ENCODE measurements at places on chromosomes 7 and 10.

DNA sequence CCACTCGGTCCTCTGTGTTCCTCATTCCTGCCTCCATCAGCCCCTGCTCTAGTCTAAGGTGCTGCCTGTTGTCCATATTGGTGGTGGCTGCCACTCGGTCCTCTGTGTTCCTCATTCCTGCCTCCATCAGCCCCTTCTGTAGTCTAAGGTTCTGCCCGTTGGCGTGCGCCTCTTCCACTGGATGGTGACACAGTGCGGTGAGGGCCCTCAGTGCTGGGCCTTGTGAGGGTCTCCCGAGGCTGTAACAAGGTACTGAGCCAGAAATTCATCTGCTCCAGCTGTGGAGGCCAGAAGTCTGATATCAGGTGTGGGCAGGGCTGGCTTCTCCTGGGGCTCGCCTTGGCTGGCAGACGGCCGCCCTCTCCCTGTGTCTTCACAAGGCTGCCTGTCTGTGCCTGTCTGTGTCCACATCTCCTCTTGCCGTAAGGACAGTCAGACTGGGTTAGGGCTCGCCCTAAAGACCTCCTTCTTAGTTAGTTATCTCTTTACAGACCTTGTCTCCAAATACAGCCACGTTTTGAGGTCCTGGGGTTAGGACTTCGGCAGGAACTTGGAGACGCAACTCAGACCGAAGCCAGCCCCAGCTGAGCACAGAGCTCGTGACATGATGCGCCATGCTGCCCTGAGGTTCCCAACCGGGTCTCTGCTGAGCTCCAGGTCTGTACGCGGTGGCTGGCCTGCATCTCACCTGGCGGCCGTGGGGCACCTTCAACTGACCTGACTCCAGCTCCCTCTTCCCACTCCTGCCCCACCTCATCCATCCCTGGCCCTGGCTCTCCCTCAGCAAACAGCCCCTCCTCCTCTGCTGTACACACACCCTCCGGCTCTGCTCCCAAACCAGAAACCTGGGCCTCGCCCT, 181.4 kb upstream of the SHH start:
- DNase-seq = no peak

- no peak for DNase-seq
Observed at GRCh38 chr7:124532166-124532565, 233.4 kb downstream of the GPR37 start.

DNA sequence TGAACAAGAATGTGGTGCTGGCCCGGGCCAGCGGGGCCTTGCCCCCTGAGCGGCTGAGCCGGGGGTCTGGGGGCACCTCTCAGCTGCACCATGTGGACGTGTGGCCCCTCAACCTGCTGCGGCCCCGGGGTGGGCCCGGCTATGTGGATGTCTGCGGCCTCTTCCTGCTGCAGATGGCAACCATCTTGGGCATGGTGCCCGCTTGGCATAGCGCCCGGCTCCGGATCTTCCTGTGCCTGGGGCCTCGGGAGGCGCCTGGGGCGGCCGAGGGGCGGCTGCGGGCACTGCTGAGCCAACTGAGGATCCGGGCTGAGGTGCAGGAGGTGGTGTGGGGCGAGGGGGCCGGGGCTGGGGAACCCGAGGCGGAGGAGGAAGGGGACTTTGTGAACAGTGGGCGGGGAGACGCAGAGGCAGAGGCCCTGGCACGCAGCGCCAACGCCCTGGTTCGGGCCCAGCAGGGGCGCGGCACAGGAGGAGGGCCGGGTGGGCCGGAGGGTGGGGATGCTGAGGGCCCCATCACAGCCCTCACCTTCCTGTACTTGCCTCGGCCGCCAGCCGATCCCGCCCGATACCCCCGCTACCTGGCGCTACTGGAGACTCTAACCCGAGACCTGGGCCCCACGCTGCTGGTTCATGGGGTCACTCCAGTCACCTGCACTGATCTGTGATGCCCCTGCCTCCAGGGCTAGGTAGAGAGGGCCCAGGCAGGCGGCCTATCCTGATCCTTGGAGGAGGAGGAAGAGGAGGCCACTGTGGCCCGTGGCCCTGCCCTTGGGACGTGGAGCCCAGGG, 1.1 kb upstream of the TRIP6 start:
- DNase-seq = no peak

- DNase-seq = no peak
Observed at GRCh38 chr10:86965986-86966654, 2.2 kb upstream of the ADIRF start.

DNA sequence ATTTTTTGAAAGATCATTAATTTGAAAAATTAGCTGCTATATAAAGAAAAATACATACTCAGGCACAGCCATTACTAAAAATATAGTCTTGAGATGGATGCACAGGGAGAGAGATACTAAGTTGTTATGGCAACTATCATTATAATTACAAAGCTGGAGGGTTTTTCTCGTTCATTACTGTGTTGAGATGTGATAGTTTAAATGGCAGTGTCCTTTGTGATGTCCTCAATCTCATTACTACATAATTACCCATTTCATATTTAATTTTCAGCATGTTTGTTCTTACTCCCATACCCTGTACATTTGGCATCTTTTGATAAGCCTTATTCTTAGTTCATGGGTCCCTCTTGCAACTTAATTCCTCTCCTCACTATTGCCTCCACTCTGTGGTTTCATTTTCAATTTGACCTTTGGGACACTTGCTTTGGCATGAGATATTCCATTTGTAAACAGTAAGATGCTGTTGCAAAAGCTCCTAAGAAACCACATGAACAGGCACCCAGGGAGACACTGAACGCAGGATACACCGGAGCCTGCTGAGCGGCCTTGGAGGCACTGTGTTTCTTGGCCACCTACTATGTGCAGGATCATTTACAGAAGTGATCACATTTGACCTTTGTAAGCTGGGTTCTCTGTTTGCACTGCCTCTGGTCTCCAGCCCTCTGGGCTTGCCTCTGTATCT, 4.8 kb upstream of the CPXM2 start:
- no peak for DNase-seq

DNA sequence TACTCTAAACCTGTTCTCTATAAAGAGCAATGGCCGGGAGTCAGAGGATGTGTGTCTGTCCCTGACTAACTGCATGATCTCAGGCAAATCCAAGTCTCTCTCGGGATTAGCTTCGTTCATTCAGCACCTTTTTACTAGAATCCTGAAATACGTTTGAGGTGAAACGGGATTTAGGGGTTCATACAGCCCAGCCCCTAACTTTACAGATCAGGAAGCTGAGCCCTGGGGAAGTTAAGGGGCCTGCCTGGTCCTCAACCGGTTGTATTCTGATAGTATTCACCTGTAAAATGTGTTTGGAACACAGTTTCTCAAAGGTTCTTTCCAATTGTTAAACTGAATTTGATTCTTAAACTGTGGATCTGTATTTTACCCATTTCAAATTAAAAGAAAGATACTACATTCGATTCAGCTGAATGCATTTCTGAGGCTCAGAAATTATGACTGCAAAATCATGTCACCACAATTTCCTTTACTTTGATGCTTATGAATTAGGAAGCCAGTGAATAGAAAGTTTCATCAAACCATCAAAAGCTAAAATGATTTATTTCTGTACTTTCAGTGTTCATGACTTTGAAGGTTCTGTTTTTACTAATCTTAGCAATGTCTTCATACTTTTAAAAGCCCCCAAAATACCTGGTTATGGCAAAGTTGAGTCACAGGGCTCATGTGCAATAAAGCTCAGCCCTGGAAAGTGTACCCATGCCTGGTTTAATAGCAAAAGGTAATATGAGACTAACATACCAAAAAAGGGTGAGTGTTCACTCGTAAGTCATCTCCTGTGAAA, 28.9 kb upstream of the EZH2 start:
- no peak for DNase-seq

GRCh38 chr10:1315178-1315577, 259.0 kb downstream of the WDR37 start:
- no peak for DNase-seq
